RWPE2 (cell line): ENCODE measurements at places on chromosomes 4 and X.

DNA sequence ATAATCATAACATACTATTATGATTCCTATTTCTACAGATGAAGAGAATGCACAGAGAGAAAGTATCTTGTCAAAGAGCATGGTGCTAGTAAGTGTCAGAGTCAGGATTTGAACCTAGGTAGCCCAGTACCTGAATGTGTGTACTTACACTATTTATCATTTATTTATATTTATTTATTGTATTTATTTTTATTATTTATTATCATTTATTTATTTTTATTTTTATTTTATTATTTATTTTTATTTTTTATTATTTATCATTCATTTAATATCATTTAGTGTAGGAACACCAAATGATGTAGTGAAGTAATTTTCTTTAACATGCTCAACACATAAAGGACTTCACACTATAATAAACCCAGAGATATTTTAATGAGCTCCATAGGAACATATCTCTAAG is 209.4 kb upstream of the ZFP42 start:
- no peak for DNase-seq

- no peak for DNase-seq
These were observed 99.5 kb downstream of the ANK2 start for GRCh38 chr4:113148925-113149324.

- DNase-seq = no peak
These were observed 107.2 kb downstream of the TAB3 start for GRCh38 chrX:30781711-30782444.

GRCh38 chr4:144734522-144734921 is 88.6 kb downstream of the HHIP start:
- DNase-seq = peak; percentile 62

GRCh38 chr4:5869966-5870619 is 22.8 kb downstream of the CRMP1 start:
- no peak for DNase-seq

DNA sequence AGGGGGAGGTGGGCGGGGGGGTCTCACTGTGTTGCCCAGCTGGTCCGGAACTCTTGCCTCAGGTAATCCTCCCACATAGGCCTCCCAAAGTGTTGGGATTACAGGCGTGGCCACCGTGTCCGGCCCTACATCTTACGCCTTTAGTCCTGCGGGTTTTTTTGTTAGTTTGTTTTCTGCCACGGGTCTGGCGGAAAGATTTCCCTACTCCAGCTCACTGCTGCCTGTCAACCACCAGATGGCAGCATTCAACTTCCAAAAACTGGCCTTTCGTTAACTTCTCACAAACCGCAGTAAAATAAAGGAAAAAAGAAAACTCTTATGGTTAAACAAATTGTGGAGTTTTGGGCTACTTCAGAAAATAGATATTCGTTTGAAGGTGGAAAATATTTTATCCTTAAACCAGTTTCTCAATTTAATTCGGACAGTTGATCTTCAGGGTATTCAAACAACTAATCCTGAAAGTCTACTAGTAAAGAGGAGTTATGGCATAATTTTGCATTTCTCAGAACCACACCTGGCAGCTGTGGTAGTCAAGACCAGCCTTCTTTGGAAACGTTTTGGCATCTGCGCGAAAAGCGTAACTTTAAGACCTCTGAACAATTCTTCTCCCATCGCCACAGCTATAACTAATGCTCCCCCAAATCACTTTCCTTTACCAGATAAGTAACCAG is 41.1 kb downstream of the LUZP4 start:
- DNase-seq = no peak

- DNase-seq = no peak
These were observed 125.8 kb upstream of the LNX1 start for GRCh38 chr4:53717064-53717549.

- DNase-seq = no peak
These were observed 6.6 kb upstream of the FAM53A start for GRCh38 chr4:1690698-1691097.

- no peak for DNase-seq
These were observed 36.7 kb downstream of the ARX start for GRCh38 chrX:24979081-24979480.

GRCh38 chrX:57905141-57905540 is 5.1 kb downstream of the ZXDA start:
- DNase-seq = no peak

DNA sequence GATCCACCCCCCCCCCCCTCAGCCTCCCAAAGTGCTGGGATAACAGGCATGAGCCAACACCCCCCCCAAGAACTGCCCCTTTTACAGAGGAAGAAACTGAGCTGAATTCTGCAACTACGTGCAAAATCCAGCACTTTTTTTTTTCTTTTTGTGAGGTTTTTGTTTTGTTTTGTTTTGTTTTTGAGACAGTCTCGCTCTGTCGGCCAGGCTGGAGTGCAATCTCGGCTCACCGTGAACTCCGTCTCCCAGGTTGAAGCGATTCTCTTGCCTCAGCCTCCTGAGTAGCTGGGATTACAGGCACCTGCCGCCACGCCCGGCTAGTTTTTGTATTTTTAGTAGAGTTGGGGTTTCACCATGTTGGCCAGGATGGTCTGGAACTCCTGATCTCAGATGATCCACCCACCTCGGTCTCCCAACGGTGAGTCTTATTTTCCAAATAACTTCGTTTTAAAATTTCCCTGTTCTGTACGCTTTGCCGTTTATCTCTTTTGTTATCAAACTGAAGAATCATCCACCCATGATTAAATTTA is 4.9 kb downstream of the CRLF2 start:
- no peak for DNase-seq

- no peak for DNase-seq
These were observed 6.0 kb downstream of the WWC2 start for GRCh38 chr4:183105092-183105491.

DNA sequence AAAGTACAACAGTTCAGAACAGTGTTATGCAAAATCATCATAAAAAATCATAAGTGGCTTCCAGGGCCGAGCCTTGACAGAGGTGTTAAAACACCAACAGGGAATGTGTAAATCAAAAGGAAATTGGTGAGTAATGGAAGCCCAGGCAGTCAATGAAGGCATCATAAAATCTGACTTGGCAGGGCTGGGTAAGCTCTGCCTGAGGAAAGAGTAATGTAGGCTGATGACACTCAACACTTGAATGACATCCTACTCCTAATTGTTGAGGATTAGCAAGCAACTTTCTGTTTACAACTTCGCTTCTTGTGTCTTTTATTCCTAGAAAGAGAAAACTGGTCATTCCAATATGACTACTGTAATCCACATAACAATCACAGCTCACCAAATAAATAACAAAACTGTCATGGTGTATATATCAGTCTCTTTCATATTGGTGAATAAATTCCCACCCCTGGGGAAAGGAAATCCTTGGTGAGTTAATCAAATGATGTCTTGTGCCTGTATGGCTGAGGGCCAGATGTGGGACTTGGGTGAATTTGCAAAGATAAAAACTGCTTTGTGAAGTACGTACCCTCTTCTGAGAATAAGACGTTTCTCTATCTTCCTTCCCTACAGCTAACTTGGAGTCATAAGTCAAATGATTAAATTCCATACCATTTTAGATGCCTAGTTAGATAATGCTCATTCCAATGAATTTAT is 196.8 kb downstream of the DCHS2 start:
- DNase-seq = no peak
